Fibroblast of lung (primary cell): ENCODE measurements at places on chromosomes 3 and 15.

GRCh38 chr3:146111337-146111736 lies 49.6 kb downstream of the PLOD2 start:
- H3K4me3 ChIP-seq = no peak overlapping the region
- H3K27ac ChIP-seq = no peak overlapping the region
- H3K4me1 ChIP-seq = no peaks in the 10 kb centered on the region
- H3K27me3 ChIP-seq = no peaks in the 10 kb centered on the region

DNA sequence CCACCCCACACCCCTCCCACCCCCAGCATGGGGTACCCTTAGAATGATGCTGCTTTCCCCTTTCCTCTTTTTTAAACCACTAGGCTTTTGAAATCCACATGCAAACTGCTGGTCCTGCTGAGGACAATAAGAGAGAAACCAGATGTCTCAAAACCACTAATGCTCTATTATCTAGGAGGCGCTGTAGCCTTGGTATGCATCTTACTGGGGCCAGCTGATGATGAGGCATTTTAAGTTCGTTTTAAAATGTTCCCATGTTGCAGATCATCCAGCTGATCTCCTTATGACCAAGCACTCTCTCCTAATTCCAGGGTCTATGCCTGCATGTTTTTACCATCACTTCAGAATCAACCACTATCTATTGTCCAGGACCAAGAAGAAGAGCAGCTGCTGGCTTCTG lies 1.3 kb downstream of the NME9 start:
- no peaks in the 10 kb centered on the region for H3K36me3 ChIP-seq
- H3K27me3 ChIP-seq = no peaks in the 10 kb centered on the region
- peak; percentile 27 for DNase-seq
- no peak overlapping the region for H3K4me3 ChIP-seq
- H3K27ac ChIP-seq = no peak overlapping the region
- no peaks in the 10 kb centered on the region for H3K4me1 ChIP-seq

DNA sequence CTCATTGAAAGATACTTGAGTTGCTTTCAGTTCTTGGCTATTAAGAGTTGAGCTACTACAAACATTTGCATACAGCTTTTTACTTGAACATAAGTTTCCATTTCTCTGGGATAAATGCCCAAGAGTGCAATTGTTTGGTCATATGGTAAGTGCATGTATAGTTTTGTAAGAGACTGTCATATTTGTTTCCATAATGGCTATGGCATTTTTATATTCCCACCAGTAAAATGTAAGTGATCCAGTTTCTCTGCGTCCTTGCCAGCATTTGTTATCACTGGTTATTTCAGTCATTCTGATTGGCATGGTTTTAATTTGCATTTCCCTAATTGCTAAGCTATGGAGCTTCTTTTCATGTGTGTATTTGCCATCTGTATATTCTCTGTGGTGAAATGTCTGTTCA lies 22.5 kb downstream of the C3orf80 start:
- no peak for DNase-seq
- no peaks in the 10 kb centered on the region for H3K27me3 ChIP-seq

DNA sequence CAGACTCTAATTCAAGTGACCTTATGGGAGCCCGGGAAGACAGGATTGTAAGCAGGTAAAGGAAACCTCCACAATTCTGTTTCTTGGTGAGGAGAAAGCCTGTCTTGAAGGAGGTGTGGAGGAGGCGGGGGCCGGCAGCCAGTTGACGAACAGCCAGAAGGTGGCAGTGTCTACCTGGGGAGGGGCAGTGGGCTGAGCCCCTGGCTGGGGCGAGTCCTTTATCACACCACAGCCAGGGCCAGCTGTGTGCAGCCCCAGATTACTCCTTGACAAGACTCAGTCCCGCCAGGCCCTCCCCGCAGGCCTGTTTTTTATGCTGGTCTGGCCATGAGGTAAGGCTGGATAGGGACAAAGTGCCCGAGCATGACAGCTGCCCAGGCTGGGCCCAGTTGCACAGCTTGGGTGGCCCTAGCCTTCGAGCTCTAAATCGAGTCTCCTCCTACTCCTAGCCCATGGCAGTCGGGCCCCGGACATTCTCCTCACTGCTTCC lies 40.9 kb upstream of the IDH2 start:
- no peaks in the 10 kb centered on the region for H3K4me1 ChIP-seq
- H3K4me3 ChIP-seq = no peak overlapping the region
- H3K36me3 ChIP-seq = no peaks in the 10 kb centered on the region
- peak; percentile 34 for DNase-seq
- no peak overlapping the region for H3K27ac ChIP-seq
- H3K27me3 ChIP-seq = no peaks in the 10 kb centered on the region

DNA sequence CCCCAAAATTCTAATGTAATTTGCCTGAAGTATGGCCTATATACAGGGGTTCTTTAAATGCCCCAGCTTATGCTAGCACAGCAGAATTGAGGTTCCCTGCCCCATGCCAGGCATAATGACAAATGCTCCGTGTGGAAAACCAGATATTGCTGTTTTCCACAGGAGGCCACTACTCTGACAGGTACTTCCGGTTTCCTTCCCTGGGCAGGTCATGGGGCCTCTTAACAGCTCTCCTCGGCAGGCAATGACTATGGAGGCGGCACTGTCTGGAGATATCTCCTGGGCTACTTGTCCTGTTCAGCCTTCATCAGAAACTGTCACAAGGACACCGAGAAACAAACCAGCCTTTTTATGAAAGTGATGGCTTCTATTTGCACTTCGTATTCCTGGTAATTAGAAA lies 54.8 kb downstream of the SLC7A14 start:
- no peak overlapping the region for H3K27ac ChIP-seq
- H3K27me3 ChIP-seq = no peaks in the 10 kb centered on the region

DNA sequence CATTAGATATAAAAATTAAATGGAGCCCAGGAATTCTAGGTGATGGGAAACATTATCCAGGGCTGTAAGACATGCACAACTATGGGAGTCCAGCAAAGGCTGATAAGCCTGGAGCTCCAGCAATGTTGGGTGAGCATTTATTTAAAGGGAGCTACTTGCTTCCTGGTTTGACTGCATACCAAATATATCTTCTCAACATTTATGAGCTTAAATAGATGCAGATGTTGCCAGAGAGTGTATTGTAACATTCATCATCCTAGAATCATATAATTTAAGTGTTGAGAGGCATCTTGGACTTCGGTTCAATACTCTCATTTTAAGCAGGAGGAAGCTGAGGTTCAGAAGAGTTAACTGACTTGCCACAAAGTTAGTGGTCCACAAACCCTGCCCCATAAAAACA lies 12.2 kb upstream of the POLR2M start:
- H3K27me3 ChIP-seq = no peaks in the 10 kb centered on the region
- H3K36me3 ChIP-seq = no peaks in the 10 kb centered on the region
- DNase-seq = no peak
- H3K4me1 ChIP-seq = no peaks in the 10 kb centered on the region
- no peak overlapping the region for H3K4me3 ChIP-seq

DNA sequence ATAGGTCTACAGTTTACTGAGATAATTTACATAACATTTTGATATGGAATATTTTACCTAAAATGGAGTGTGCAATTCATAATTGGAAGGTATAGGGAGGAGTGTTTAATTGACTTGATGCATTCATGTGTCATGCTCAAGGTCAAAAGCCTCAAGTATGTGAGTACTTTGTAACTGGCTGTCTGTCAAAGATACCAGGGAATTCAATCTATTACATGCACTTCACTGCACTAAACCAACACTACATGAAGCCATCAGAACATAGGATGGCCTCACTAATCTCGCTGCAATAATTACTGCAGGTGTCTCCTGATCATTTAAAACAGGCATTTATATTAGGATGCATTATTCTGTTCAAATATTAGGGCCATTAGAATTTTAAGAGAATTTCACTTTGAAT lies 367.2 kb downstream of the CNTN4 start:
- no peaks in the 10 kb centered on the region for H3K36me3 ChIP-seq
- DNase-seq = no peak
- no peak overlapping the region for H3K27ac ChIP-seq
- H3K4me3 ChIP-seq = no peak overlapping the region
- H3K4me1 ChIP-seq = no peaks in the 10 kb centered on the region
- no peaks in the 10 kb centered on the region for H3K27me3 ChIP-seq

- DNase-seq = peak; percentile 6
- no peaks in the 10 kb centered on the region for H3K27me3 ChIP-seq
- no peaks in the 10 kb centered on the region for H3K4me1 ChIP-seq
- no peak overlapping the region for H3K4me3 ChIP-seq
Measured at GRCh38 chr3:39101022-39101689, 6.3 kb downstream of the GORASP1 start.

GRCh38 chr3:53570709-53571108 lies 76.3 kb downstream of the CACNA1D start:
- H3K4me3 ChIP-seq = no peak overlapping the region
- H3K27me3 ChIP-seq = no peaks in the 10 kb centered on the region
- DNase-seq = peak; percentile 25
- H3K4me1 ChIP-seq = no peaks in the 10 kb centered on the region
- H3K36me3 ChIP-seq = no peaks in the 10 kb centered on the region
- H3K27ac ChIP-seq = no peak overlapping the region

DNA sequence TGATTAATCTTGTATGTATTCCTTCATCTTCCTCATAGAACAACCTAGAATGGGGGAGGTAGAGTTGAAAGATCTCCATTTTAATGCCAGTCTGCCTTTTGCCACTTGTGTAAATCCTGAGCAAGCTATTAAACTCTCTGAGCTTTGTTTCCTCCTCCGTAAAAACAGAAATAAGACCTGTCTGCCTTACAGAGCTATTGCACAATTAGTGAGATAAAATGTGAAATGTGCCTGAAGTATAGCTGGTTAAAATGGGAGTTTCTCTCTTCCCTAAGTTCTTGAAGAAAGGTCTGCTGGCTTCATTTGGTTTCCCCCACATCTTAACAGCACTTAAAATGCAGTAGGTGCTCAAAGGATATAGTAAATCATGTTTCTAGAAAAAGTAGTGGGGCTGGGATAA lies 19.0 kb downstream of the ALDH1A2 start:
- no peaks in the 10 kb centered on the region for H3K36me3 ChIP-seq
- no peak overlapping the region for H3K27ac ChIP-seq
- peaks cover 3% of the 10 kb centered on the region for H3K27me3 ChIP-seq
- no peak overlapping the region for H3K4me3 ChIP-seq

- no peaks in the 10 kb centered on the region for H3K4me1 ChIP-seq
- H3K27ac ChIP-seq = no peak overlapping the region
- no peaks in the 10 kb centered on the region for H3K27me3 ChIP-seq
Measured at GRCh38 chr3:133376810-133377209, 23.0 kb upstream of the BFSP2 start.

DNA sequence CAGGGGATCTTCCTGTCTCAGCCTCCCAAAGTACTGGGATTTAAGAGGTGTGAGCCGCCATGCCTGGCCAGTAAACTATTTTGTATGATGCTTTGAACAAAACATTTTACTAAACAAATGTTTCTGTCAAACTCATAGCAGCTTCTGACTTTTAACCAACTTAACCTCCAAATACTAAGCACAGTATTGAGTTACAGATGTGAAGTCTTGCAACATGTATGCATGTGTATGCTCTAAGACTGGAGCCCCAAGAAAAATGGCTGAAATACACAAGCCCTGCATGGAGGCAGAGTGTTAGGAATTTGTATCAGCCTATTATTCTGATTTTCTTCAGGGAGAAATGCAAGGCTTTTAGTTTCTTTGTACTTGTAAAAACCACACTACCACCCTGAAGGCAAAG lies 137.1 kb downstream of the CBLB start:
- H3K36me3 ChIP-seq = no peaks in the 10 kb centered on the region
- H3K4me1 ChIP-seq = no peaks in the 10 kb centered on the region
- H3K27me3 ChIP-seq = no peaks in the 10 kb centered on the region
- no peak overlapping the region for H3K27ac ChIP-seq
- peak; percentile 60 for DNase-seq

DNA sequence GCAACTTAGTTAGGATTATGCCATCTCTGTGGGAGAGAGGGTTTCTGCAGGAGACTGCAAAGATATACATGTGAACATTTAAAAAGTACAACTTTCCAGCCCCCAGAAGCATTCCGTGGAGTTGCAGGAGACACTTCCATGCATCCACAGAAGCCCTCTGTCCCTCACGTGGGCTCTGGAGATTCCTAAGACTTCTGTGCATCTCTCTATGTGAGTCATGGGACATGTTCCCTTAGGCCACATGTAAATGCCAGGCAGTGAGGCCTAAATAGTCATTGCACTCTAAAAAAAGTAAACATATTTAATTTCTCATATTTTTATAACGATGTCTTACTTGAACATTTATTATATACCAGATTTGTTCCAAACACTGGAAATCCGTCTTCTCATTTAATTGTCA lies 126.5 kb upstream of the ROPN1 start:
- no peaks in the 10 kb centered on the region for H3K36me3 ChIP-seq
- H3K27me3 ChIP-seq = no peaks in the 10 kb centered on the region
- no peak overlapping the region for H3K4me3 ChIP-seq
- H3K4me1 ChIP-seq = peaks cover 33% of the 10 kb centered on the region

- H3K4me1 ChIP-seq = no peaks in the 10 kb centered on the region
- H3K27me3 ChIP-seq = no peaks in the 10 kb centered on the region
- DNase-seq = no peak
- peaks cover 1% of the 10 kb centered on the region for H3K36me3 ChIP-seq
- H3K27ac ChIP-seq = no peak overlapping the region
Measured at GRCh38 chr3:49310677-49311076, 29.2 kb downstream of the USP4 start.

GRCh38 chr15:99823346-99823745 lies 90.1 kb upstream of the LYSMD4 start:
- H3K27me3 ChIP-seq = no peaks in the 10 kb centered on the region
- DNase-seq = no peak
- no peaks in the 10 kb centered on the region for H3K4me1 ChIP-seq
- H3K36me3 ChIP-seq = no peaks in the 10 kb centered on the region
- no peak overlapping the region for H3K27ac ChIP-seq

- no peak overlapping the region for H3K4me3 ChIP-seq
- DNase-seq = no peak
Measured at GRCh38 chr15:74960286-74960685, 3.7 kb upstream of the RPP25 start.

DNA sequence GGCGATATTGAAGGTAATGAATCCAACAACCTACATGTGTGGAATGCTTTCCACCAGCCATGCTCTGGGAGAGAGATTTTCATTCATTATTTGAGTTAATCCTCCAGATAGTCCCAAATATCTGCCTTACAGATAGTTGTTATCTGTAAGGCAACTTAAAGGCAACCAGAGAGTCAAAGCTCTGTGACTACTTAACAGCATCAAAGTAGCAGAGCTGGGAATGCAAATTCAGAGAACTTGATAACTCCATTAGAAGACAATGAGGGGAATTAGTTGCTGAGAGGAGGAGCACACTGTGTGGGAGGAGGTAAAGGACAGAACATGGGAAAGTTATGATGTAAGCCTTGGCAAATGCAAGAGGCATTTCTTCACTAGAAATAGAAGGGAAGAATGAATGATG lies 10.5 kb upstream of the CRBN start:
- H3K27me3 ChIP-seq = no peaks in the 10 kb centered on the region
- H3K36me3 ChIP-seq = no peaks in the 10 kb centered on the region
- DNase-seq = no peak
- H3K4me3 ChIP-seq = no peak overlapping the region
- H3K27ac ChIP-seq = no peak overlapping the region

- DNase-seq = peak; percentile 21
- no peaks in the 10 kb centered on the region for H3K4me1 ChIP-seq
- no peak overlapping the region for H3K4me3 ChIP-seq
- H3K27ac ChIP-seq = no peak overlapping the region
Measured at GRCh38 chr3:102936511-102937045, 501.8 kb downstream of the ZPLD1 start.
